ENCODE measurements at places on chromosomes 13 and 19. TPM values are rescaled to one million over a fixed set of nuclear protein-coding genes. Genes with fewer than 3 reads are reported as not detected.

GRCh38 chr19:6632002-6632621 is 37.8 kb downstream of the TNFSF14 start:
- peaks cover 6% of the 10 kb centered on the region for H3K4me1 ChIP-seq
- H3K27me3 ChIP-seq, result no peaks in the 10 kb centered on the region
- H3K4me3 ChIP-seq, result no peak overlapping the region
- no peaks in the 10 kb centered on the region for H3K36me3 ChIP-seq
- no peak overlapping the region for H3K27ac ChIP-seq
- DNase-seq, result no peak

SARS2 gene
- total RNA-seq, result 14.6 TPM

DNA sequence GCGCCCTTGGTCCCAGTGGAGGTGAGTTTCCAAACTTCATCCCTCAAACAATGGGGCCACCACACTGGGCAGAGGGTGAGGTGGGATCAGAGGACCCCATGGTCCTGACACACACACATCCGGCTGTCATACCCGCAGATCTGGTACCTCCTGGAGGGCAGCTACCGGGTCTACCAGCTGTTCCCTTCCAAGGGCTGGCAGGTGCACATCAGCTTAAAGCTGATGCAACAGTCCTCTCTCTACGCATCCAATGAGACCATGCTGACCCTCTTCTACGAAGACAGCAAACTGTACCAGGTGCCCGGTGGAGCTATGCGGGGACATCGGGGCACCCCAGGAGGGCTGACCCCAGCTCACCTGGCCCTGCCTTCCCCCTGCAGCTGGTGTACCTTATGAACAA is 14.0 kb upstream of the PSMD8 start:
- peaks cover 22% of the 10 kb centered on the region for H3K4me1 ChIP-seq
- no peak overlapping the region for H3K27ac ChIP-seq
- H3K27me3 ChIP-seq, result peaks cover 7% of the 10 kb centered on the region
- DNase-seq, result no peak
- H3K4me3 ChIP-seq, result no peak overlapping the region

DNA sequence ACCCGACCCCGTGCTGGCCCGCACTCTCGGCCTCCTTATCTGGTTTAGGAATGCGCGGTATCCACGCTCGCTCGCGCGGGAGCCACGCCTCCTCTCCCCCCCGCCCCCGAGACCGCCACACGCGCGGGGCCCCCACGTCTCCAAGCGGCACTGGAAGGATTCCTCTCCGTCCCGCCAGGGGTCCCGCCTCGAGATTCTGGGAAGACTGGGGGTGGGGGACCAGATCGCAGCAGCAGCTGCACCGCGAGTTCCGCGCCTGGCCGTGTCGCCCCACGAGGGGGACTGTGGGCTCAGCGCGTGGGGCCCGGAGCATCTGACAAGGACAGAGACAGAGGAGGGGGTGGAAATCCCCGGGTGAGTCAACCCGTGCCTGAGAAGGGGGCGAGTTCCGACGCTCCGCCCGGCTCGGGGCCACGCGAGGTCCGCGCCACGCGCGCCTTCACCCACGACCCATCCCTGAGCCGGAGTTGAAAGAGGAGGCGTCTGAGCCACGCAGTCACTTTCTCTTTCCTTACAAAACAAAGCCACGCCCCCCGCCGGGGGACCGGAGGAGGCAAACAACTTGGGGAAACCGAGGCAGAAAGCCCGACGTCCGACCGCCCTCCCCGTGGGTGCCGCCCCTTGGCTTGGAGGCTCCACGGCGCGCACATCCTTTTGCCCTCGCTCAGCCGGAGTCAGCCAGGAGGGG is 814 bp downstream of the S1PR2 start:
- peak overlapping the region; percentile 91 for H3K27ac ChIP-seq
- no peaks in the 10 kb centered on the region for H3K27me3 ChIP-seq
- DNase-seq, result no peak
- H3K4me1 ChIP-seq, result peaks cover 59% of the 10 kb centered on the region
- H3K36me3 ChIP-seq, result no peaks in the 10 kb centered on the region

GRCh38 chr19:19457671-19458070 is 52.2 kb downstream of the GATAD2A start:
- H3K4me1 ChIP-seq, result peaks cover 59% of the 10 kb centered on the region
- no peak for DNase-seq
- H3K27me3 ChIP-seq, result no peaks in the 10 kb centered on the region
- no peak overlapping the region for H3K4me3 ChIP-seq
- no peaks in the 10 kb centered on the region for H3K36me3 ChIP-seq

ATXN8OS gene
- total RNA-seq, result 0.83 TPM

ZNF625 gene
- 7.5 TPM for total RNA-seq

- no peak overlapping the region for H3K27ac ChIP-seq
- peak overlapping the region; percentile 26 for H3K4me3 ChIP-seq
- peaks cover 25% of the 10 kb centered on the region for H3K4me1 ChIP-seq
- DNase-seq, result no peak
- H3K27me3 ChIP-seq, result peaks cover 40% of the 10 kb centered on the region
- H3K36me3 ChIP-seq, result peaks cover 5% of the 10 kb centered on the region
These were observed 8.6 kb downstream of the ISOC2 start for GRCh38 chr19:55452749-55453346.

DNA sequence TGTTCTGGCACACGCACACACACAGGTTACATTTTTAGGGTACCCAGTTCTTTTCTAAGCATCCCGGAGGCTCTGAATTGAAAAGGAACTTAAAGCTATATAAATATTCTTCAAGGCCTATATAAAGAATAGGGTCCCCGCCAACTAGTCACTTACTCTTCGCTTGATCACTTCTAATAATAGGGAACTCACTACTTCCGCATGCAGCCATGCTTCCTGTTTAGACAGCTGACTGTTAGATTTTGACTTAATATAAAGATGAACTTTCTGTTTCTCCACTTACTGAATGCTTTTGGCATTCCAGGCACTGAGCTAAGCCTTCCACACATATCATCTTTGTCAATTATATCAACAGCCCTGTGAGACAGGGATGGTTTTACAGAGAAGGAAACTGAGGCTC is 259.6 kb downstream of the TSHZ3 start:
- no peak overlapping the region for H3K4me3 ChIP-seq
- H3K4me1 ChIP-seq, result no peaks in the 10 kb centered on the region
- no peaks in the 10 kb centered on the region for H3K27me3 ChIP-seq
- no peak for DNase-seq

DNA sequence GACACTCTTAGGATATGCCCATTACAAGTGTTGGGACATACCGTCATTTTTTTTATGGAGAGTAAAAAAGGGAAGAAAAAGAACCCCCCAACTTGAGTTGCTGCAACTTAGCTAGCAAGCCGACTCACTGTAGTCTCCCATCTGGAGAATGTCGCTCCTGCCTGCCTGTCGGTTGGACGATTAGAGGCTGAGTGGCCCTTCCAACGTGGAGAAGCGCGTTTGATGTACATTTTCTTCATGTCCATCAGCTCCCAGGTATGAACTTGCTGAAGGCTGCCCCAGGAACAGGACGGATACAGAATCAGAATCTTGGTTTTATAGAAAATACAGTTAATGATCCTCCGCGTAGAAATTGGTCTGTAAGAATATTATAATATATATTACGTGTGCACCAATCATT is 189.0 kb upstream of the SOX1 start:
- H3K27me3 ChIP-seq, result no peaks in the 10 kb centered on the region
- H3K27ac ChIP-seq, result no peak overlapping the region
- H3K4me1 ChIP-seq, result no peaks in the 10 kb centered on the region

DNA sequence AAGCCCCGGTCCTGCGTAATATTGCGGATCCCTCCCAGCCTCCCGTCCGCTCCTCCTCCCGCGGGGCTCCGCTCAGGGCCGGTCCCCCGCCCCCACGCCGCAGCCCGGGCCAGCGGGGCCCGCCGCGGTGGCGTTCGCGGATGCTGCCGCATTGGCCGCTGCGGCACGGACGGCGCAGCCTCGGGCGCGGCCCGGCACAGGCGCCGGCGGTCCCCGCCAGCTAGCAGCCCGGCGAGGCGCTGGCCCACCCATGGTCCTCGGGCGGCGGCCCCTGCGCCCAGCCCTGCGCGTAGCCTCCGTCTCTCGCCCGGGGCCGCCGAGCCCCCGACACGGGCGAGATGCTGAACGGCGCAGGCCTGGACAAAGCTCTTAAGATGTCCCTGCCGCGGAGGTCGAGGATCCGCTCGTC is at the start of gene ATP8A2:
ATP8A2 (plus strand) TSS at position 100 of the 409 bp plus-strand sequence; CDS start at position 339, 239 bp downstream.
- H3K4me3 ChIP-seq, result peak within 1 kb of the TSS; percentile 49
- no peak for DNase-seq
- no peak within 1 kb of the TSS for H3K27ac ChIP-seq
- H3K4me1 ChIP-seq, result peaks cover 13% of the 10 kb centered on the region

GRCh38 chr13:58376775-58377174 is 745.2 kb downstream of the PCDH17 start:
- H3K27ac ChIP-seq, result no peak overlapping the region
- no peak for DNase-seq
- no peak overlapping the region for H3K4me3 ChIP-seq

- H3K27me3 ChIP-seq, result no peaks in the 10 kb centered on the region
- no peak overlapping the region for H3K4me3 ChIP-seq
- no peaks in the 10 kb centered on the region for H3K4me1 ChIP-seq
- DNase-seq, result no peak
- no peak overlapping the region for H3K27ac ChIP-seq
These were observed 90.8 kb downstream of the IPO5 start for GRCh38 chr13:98044301-98044700.

DNA sequence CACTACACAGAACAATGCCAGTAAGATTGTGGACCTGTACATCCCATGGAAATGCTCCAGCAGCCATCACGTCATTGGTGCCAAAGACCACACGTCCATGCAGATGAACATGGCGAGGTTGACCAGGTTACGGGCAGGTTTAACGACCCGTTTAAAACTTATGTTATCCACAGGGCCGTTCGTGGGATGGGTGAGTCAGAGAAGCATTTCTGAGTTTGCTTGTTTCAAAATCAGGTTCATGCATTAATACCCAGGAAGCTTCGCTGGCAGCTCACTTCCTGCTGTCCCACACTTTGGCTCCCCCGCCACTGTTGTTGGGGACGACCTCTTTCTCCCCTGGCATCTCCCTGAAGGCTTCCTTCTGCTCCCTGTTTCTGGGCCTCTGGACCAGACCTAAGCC is 194.1 kb downstream of the USP12 start:
- no peak overlapping the region for H3K4me3 ChIP-seq
- no peak for DNase-seq
- no peak overlapping the region for H3K27ac ChIP-seq
- no peaks in the 10 kb centered on the region for H3K36me3 ChIP-seq
- H3K4me1 ChIP-seq, result peaks cover 13% of the 10 kb centered on the region
- no peaks in the 10 kb centered on the region for H3K27me3 ChIP-seq

ZNF888 gene
- total RNA-seq, result 3.3 TPM

HIPK4 gene
- 0.63 TPM for total RNA-seq

DNA sequence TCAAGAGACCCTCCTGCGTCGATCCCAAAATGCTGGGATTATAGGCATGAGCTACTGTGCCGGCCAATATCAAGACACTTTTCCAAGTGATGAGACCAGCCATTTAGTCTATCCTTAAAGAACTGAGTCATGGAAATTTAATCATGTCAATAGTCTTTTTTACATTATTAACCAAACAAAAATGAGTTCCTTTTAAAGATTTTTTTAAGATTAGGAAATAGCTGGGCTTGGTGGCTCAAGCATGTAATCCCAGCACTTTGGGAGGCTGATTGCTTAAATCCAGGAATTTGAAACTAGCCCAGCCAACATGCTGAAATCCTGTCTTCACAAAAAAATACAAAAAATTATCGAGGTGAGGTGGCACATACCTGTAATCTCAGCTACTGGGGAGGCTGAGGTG is 16.7 kb upstream of the ZNF564 start:
- peaks cover 9% of the 10 kb centered on the region for H3K4me1 ChIP-seq
- no peak overlapping the region for H3K27ac ChIP-seq
- H3K27me3 ChIP-seq, result no peaks in the 10 kb centered on the region
- DNase-seq, result no peak
- H3K36me3 ChIP-seq, result no peaks in the 10 kb centered on the region
- H3K4me3 ChIP-seq, result no peak overlapping the region

SCEL gene
- 0.13 TPM for total RNA-seq

MISP gene
- total RNA-seq, result not detected

DNA sequence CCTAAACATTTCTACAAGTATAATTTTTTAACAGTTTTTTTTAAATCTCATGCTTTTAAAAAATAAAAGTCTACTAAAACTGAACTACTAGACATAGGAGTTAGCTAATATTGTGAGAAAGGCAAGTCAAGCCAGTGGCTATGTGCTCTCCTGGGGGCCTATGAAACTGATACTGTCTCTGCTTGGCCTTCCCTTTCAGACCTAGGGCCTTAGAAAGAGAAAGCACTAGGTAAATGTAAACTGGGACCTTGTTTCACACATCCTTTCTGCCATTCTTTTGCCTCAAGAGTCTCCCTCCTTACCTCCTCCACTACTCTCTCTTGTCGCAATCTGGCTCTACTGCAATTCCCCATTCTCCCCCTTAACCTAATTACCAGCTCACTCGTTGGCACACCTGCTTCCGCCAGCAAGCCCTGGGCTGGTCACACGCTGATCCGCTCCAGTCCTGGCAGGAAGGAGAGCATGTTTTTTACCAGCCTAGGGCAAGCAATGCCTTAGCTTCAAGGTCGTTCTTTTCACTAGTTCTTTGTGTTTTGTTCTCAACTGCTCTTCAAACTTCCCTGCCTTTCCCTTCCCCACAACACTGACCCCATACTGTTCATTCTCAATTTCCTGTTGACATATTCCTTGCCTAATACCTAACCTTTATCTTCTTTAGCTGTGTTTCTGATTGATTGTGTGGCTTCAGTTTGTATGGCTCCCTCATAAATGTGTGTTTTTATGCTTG is 23.1 kb downstream of the TBC1D4 start:
- no peak overlapping the region for H3K4me3 ChIP-seq
- no peaks in the 10 kb centered on the region for H3K4me1 ChIP-seq

PRKCG gene
- not detected for total RNA-seq

ZSCAN4 gene
- total RNA-seq, result not detected

DNA sequence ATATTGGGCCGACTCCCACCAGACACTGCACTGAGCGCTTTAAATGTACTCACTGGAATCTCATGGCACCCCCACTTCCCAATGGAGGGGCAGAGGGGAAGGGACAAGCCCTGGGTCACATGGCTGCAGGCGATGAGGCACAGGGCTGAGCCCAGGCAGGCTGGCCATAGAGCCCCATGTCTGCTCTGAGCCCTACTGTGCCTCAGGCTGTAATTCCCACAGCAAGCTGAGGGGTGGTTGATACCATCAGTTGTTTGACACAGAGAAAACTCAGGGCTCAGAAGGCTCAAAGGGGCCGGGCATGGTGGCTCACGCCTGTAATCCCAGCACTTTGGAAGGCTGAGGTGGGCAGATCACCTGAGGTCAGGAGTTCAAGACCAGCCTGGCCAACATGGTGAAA is 25.1 kb downstream of the RFX1 start:
- H3K27me3 ChIP-seq, result no peaks in the 10 kb centered on the region
- no peak for DNase-seq
- peaks cover 25% of the 10 kb centered on the region for H3K4me1 ChIP-seq
- no peak overlapping the region for H3K4me3 ChIP-seq
- peaks cover 8% of the 10 kb centered on the region for H3K36me3 ChIP-seq

DNA sequence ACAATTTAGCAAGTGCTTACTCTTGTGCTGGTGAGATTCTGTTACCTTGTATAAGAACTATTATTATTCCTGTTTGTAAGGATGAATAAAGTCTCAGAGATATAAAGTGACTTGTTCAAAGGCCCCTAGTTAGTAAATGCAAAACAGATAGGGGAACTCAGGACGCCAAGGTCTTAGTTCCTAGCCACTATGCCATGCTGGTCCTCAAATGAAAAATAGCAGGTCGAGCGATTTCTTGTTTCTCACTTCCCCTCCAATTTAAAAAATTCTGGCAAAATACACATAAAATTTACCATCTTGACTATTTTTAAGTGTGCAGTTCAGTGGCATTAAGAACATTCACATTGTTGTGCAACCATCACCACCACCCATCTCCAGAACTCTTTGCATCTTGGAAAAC is 1.1 kb downstream of the TECR start:
- peaks cover 3% of the 10 kb centered on the region for H3K36me3 ChIP-seq
- peak overlapping the region; percentile 59 for H3K4me3 ChIP-seq
- H3K27ac ChIP-seq, result peak overlapping the region; percentile 93
- peaks cover 24% of the 10 kb centered on the region for H3K4me1 ChIP-seq

CAMSAP3 gene
- total RNA-seq, result 0.17 TPM
